ENCODE measurements at places on chromosomes 12 and 14.

- no peak for DNase-seq
These were observed 93.2 kb downstream of the FBXW8 start for GRCh38 chr12:117003883-117004404.

DNA sequence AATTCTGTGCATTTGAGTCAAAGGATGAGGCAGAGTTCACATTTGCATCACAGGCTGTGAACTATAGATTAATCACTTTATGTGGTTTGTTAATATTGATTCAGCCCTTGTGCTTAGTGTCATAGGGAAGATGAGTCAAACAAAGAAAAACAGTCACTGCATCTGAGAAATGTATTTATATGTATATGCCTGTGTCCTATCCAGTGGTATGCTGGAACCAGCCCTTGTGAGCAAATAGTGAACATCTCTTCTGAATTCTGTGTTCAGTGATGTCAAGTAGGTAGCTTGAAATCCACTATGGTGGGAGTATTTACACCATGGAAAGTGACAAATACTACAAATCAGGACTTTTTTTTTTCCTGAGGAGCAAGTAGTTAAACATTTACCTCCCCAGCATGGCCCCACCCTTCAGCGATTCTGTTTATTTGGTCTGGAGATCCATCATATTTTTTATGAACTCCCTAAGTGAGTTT lies 128.5 kb downstream of the HMGA2 start:
- DNase-seq: no peak

- no peak for DNase-seq
These were observed 124.9 kb downstream of the DACT1 start for GRCh38 chr14:58762629-58763028.

GRCh38 chr12:15757553-15758255 lies 31.5 kb downstream of the EPS8 start:
- DNase-seq: no peak

DNA sequence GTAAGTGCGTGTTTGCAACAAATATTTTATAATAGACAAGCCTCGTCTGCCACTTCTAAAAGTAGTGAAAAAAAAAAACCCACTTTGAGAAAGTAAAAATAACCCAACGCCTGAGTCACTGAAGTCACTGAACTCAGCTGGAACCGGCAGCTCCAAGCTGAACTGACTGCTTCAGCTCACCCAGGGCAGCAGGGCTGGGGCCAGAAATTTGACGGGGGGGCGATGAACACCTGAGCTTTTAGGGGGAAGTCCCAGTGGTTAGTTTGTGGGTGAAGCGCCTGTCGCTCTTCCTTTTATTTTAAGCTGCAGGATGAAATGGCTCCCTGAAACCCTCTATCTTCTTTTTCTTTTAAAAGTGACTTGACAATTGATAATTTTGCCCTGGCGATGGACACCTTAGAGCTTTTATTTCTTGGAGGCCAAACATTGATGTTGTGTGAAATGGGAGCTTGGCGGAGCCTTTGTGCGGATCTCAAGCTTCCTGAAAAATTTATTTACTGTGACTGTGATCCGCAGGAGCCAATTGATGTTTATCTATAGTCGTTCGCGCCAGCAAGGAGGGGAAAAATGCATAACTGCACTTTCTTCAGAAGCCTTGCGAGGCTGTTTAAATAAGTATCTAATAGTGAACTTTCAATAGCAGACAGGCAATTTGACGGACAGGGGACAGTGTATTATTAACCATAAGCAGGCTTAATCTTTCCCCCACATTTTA lies 173.2 kb upstream of the MYL2 start:
- no peak for DNase-seq

DNA sequence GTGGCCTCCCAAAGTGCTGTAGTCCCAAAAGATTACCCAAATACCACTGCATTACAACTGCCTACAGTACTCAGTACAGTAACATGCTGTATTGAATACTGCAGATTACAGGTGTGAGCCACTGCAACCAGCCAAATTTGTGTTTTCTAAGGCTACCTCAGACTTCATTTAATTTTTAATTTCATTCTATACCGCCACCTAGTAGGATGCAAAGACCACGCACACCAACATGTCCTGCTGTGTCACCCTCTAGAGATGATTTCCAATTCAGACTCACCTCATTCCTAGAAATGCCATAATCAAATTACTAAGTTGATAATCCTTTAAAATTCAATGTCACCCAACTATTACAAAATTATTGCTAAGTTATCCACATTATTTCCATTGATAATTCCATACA lies 15.1 kb downstream of the DICER1 start:
- no peak for DNase-seq

- DNase-seq: no peak
These were observed 18.7 kb upstream of the SERPINA6 start for GRCh38 chr14:94341656-94342333.

DNA sequence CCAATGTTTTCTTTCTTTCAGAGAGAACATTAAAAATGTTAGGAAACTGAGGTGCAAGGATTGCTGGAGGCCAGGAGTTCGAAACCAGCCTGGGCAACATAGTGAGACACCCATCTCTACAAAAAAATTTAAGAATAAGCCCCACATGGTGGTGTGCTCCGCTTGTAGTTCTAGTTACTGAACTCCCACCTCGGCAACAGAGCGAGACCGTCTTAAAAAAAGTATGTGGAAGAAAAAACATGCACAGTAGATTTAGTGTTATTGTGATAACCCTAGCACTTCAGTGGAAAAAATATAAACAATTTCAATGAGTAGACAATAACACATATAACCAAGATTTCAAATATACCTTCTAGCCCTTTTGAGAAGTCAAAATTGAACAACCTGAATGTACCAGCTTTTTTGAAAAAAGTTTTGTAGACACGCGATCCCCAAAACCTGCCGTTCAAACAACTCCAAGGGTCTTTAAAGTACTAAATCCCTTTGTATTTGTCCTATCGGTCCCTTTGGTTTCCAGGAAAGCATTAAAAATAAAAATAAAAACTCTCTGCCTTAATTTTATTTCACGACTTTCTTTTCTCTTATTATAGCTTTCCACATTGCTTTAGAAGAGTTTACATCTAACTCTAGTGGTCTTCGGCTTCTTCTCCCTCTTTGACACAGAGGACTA lies 1.0 kb upstream of the ANO6 start:
- no peak for DNase-seq

DNA sequence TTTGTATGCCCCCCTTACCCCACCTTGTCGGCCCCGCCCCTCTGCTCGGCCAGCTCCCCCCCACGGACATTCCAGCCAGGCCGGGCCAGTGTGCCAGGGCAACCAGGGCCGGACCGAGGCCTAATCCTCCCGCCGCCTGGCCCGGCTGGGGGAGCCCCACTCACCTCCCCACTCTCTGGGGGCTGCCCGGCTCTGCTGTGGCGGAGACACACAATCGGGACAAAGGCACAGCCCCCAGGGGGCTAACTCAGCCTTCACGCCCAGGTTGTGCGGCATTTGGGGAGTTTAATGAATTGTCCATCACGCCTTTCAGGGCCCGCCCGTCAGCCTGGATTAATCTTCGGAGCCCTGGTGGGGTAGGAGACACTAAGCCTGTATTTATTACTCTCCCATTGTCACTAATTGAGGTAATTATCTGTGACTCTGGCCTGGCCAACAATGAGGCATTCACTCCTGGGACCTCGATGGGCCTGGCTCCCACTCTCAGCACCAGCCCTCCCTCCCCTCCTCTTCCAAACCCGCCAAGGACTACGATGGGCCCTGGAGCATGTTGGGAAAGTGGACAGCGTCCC lies 8.7 kb downstream of the WNT1 start:
- DNase-seq: no peak

DNA sequence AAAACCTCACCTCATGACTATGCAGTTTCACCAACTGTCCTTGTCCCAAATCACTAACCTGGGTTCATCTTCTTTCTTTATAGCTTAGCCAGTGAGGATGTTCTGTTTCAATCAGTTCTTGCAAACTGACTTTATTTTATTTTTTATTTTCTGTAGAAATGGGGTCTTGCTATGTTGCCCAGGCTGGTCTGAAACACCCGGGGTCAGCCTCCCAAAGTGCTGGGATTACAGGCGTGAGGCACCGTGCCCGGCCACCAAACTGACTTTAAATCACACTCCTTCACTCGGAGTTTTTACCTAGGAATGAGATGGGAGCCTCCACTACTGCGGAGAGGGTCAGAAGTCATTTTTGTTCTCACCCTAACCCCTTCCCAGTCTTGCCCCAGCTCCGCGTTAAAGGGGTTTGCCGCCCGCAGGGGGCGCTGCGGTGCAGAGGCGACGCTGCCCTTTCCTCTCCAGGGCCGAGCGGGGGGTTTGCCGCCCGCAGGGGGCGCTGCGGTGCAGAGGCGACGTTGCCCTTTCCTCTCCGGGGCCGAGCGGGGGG lies 7.0 kb upstream of the B4GALNT3 start:
- DNase-seq: no peak

DNA sequence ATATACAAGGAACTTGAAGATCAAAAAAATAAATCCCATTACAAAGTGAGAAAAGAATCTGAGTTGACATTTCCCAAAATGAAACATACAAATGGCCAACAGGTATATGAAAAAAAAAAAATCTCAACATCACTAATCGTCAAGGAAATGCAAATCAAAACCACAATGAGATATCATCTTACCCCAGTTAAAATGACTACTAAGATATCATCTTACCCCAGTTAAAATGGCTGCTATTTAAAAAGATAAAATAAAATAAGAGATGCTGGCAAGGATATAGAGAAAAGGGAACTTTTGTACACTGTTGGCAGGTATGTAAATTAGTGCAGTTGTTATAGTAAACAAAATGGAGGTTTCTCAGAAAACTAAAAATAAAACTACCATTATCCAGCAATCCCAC lies 44.4 kb downstream of the PLEKHG7 start:
- no peak for DNase-seq

GRCh38 chr12:130457215-130457614 lies 119.5 kb downstream of the PIWIL1 start:
- no peak for DNase-seq

DNA sequence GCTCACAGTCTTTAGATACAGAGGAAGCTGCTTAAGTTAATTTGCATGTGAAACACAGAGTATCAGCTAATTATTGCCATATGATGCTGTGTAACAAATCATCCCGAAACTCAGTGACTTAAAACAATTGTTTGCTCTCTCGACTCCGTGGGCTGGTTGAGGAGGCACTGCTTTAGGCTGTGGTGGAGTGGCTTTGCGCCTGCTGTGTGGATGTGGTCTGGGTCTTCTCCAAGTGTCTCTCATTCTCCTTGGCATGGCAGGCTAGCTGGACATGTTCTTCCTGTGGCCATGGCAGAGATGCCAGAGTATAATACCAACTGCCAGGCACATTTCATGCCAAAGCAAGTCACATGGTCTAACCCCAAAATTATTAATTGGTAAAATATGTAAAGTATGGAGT lies 40.9 kb downstream of the PELI2 start:
- no peak for DNase-seq

DNA sequence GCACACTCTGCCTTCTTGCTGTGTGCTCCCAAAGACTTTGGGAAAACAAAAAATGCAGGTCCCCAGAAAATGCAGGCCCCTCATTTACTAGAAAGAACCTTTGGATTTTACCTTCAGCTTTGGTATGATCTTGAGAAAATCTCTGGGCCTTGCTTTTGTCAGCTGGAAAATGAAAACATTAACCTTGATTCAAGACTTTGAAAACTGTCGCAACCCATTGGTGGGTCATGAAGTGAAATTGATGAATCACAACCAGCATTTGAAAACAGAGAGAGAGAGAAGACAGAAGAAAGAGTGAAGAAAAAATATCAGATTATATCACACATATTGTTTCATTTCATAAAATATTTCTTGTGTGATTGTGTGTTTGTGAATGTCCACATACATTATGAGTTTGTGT lies 322.5 kb downstream of the ZFP36L1 start:
- DNase-seq: no peak

- no peak for DNase-seq
These were observed 6.7 kb downstream of the ITGA5 start for GRCh38 chr12:54412348-54412747.

DNA sequence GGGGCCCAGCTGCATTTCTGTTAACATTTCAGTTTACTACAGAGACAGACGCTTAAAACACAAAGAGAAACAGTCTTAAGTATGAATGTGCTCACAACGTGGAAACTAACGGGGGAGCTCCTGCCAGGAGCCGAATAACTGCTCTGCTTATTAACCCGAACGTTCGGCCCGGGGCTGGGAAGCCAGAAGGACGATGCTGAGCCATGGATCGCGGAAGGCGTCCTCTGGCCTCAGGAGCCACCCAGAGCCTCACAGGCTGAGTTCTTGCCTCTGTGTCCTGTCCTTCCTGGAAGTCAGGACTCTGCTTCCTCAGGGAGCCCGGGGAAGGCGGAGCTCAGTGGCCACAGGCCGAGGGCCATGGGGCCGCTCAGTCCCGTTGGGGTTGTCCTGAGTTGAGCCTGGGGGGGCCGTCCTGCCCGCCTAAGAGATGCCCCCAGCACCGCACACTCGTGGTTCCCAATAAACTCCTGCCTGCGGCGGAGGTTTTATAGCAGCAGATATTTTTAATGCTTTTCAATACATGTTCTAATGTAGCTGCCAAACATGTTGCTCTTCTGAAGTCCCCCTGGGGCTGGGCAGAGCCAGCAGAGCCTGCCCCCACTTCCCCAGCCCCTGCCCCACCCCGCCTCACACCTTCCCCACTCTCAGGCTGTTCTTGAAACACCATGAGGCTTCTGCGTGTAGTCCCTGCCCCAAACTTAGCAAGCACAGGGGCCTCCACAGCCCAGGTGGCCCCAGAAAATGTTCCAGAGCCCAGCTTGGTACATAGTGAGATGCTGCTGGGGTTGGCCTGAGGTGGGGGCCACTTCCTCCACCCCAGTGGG lies 3.4 kb upstream of the TEX22 start:
- DNase-seq: no peak

GRCh38 chr14:59541731-59542130 lies 34.9 kb downstream of the CCDC175 start:
- no peak for DNase-seq

GRCh38 chr12:1328391-1328790 lies 266.0 kb downstream of the FBXL14 start:
- no peak for DNase-seq

All from NCI-H1694 (cell line).